H7 (cell line): ENCODE measurements at places on chromosomes 7 and 10.

GRCh38 chr7:158445421-158446175, 142.0 kb downstream of the PTPRN2 start:
- peak; percentile 80 for DNase-seq

- DNase-seq, result no peak
Observed at GRCh38 chr10:48926255-48926654, 13.4 kb downstream of the LRRC18 start.

- no peak for DNase-seq
Observed at GRCh38 chr10:19908991-19909696, 92.9 kb downstream of the PLXDC2 start.

DNA sequence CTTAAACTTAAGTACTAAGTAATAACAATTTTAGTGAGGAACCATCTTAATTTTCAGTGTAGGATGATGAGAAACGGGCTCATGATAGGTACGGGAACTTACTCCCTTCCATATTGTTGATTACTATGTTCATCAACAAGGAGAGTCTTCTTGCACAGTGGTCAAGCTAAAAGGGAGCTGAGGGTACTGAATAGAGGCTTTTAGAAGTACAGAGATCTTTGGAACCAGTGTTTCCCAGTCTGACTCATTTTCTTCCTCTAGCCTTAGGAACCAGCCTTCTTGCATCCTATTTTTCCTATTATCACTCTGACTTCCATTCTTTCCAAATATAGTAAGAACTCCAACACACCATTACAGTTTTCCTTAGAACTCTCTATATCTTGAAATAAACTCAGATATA, 17.6 kb upstream of the SEMA3D start:
- no peak for DNase-seq

- no peak for DNase-seq
Observed at GRCh38 chr10:17410907-17411306, 43.5 kb downstream of the ST8SIA6 start.

DNA sequence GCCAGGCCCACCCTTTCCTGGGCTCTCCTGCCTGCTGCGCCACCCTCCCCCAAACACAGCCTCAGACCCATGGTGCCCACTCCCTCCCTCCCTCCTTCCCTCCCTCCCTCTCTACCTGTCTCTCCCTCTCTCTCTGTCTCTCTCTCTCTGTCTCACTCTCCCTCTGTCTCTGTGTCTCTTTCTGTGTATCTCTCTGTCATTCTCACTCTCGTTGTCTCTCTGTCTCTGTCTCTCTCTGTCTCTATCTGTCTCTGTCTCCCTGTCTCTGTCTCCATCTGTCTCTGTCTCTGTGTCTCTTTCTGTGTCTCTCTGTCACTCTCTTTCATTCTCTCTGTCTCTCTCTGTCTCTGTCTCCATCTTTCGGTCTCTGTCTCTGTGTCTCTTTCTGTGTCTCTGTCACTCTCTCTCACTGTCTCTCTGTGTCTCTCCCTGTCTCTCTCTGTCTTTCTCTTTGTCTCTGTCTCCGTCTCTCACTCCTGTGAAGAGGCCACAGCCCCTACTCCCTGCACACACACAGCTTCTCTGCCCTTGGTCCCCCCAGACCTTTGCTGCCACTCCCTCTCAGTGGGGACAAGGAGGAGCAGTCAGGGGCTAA, 51.5 kb downstream of the CALML3 start:
- no peak for DNase-seq

DNA sequence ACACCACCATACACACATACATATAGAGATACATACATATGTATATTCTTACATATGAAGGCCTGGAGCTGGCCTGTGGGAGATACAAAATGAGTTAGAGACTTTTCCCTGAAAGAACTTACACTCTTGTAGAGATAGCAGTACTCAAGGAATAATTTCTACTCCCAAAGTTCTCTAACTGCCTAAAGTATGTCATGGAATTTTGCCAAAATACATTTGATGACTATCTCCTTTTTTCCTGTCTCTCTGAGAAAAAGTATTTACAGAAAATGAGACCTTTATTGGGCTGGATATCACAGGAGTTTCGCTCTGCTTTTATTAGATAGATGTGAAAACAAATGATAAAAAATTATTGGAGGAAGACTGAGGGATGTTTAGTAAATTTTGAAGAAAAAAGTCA, 220.1 kb downstream of the POU6F2 start:
- no peak for DNase-seq

DNA sequence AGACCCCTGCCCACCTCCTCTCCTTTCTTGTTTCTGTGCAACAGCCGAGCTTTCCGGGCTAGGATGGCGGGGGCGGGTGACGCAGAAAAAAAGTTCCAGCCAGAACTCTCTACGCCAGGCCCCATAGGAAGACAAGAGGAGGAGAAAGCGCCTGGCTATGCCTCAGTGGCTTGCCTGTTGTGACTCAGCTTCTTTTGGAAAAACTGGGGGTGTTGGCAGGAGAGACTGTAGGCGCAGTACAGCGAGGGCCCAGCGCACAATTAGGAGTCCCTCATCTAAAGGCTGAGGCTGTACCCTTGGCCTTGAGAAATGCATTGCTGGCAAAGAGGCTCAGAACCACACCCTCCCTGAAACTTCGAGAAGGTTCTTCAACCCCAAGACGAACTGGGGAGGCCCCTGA, 28.0 kb upstream of the KPNA7 start:
- no peak for DNase-seq

- no peak for DNase-seq
Observed at GRCh38 chr7:25963733-25964132, 188.3 kb upstream of the NFE2L3 start.

- peak; percentile 81 for DNase-seq
Observed at GRCh38 chr10:124447751-124448466, 1.9 kb downstream of the NKX1-2 start.

- no peak for DNase-seq
Observed at GRCh38 chr7:27750316-27750715, 10.4 kb downstream of the TAX1BP1 start.

DNA sequence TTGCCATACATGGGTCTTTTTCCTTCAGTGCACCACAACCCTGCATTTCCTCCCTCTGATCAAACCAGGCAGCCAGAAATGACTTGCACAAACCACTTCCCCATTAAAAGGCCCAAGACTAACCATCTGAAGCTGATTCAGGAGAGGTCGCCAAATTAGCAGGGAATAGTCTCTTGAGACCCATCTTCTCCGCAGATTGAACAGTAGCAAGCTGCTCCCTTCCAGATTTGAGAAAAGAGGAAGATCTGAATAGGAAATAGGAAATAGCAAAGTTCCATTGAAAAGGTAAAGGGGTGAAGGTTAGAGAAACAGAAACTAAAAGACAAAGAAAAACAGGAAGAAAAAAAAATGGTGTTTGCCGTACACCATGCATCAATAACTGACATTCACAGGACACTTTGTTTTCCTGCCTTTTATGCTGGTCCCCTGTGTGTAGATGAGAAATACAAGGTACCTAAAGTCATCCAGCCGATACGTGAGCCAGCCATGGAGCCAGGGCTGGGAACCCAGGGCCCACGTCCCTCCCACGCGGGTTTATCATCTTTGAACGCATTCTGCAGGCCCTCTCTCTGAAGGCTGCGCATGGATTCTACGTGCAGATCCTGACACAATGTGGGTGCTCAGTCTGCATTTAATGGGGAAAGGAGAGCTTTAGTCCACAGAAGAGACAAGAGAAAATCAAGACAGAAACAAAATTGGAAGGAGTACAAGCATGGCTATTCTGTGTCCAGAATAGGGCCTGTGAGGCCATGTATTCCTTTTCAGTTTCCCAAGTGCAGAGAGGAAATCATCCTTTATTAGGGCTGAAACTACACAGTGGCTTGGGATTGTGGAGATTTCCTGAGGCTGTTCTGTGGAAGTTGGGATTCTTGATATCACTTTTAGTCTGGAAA, 268.4 kb upstream of the NPVF start:
- DNase-seq, result no peak

GRCh38 chr10:9858816-9859215, 1158.9 kb upstream of the CELF2 start:
- no peak for DNase-seq

- no peak for DNase-seq
Observed at GRCh38 chr7:67843001-67843565, 846.5 kb downstream of the TYW1 start.

DNA sequence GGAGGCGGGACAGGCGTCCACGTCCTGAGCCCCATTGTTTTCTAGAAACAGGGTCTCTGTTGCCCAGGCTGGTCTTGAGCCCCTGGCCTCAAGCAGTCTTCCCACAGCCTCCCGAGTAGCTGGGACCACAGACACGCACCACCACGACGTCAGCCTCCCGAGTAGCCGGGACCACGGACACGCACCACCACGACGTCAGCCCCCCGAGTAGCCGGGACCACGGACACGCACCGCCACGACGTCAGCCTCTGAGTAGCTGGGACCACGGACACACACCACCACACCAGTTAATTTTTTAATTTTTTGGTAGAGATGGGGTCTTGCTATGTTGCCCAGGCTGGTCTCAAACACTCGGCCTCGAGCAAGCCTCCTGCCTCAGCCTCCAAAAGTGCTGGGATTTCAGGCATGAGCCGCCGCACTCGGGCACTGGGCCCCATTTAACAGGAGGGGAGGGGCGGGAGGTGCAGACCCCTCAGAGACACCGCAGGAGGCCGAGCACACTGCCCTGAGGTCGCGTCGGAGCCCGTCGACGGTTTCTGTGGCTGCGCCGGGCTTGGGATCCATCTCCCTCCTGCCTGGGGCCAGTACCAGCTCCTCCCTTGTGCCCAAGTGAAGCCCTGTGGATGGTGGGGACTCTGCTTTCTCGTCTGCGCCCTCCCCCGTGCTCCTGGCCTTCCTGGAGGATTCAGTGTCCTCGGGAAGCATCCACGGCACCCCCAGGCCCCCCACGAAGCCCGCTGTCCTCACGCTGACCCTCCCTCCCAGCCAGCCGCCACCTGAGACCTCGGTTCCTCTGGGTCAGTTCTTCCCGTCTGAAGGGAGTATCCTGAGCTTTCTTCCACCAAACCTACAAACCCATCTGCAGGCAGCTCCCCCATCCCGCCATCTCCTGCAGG, 13.0 kb downstream of the FAM20C start:
- DNase-seq, result no peak

GRCh38 chr7:105222953-105223352, 165.8 kb downstream of the SRPK2 start:
- DNase-seq, result no peak

DNA sequence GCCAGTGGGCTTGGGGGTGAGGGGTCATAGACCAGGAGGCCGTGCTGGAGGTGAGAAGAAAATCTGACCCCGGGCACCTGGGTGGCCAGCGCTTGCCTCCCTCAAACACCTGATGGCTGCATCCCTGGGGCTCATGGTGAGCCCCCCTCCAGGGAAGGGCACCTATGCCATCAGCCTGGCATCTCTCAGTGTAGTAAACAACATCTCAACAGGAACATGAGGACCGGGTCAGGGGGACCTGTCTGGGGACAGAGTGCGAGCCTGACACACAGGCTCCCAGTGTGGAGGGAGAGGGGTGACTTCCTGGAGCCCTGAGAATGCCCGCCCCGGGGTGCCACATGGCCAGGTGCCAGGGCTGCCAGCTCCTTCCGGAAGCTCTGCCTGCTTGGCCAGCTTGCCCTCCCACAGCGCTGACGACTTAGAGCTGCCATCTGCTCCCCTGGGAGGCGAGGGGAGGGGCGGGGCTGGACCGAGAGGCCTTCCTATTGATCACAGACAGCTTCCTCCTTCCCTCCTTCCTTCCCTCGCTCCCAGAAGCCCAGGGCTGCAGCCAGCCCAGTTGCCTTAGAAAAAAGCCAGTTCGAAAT, 12.3 kb downstream of the STX1A start:
- peak; percentile 75 for DNase-seq

GRCh38 chr10:103789771-103790201, 65.6 kb downstream of the SH3PXD2A start:
- DNase-seq, result no peak

DNA sequence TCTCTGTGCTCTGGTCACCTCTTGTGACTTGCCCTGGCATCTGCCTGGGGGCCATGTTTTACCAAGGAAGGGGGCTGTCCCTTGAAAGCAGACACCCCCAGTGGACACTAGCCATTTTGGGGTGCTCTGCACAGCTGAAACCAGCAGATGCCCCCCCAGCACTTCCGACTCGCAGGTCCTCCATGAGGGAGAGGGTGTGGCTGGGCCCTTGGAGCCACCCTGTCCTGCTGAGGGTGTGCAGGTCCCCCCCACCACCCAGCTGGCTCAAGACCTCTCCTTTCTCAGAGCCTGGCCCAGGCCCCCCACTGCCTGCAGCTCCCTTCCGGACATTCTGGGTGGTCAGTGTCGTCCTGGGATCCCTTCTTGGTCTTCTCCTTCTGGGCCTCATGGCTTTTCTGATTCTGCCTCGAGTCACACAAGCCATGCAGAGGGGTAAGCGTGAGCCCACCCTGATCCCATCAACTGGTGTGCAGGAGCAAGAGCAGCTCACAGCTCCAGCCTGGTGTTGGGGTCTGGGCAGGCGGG, 12.3 kb downstream of the SCART1 start:
- peak; percentile 21 for DNase-seq

DNA sequence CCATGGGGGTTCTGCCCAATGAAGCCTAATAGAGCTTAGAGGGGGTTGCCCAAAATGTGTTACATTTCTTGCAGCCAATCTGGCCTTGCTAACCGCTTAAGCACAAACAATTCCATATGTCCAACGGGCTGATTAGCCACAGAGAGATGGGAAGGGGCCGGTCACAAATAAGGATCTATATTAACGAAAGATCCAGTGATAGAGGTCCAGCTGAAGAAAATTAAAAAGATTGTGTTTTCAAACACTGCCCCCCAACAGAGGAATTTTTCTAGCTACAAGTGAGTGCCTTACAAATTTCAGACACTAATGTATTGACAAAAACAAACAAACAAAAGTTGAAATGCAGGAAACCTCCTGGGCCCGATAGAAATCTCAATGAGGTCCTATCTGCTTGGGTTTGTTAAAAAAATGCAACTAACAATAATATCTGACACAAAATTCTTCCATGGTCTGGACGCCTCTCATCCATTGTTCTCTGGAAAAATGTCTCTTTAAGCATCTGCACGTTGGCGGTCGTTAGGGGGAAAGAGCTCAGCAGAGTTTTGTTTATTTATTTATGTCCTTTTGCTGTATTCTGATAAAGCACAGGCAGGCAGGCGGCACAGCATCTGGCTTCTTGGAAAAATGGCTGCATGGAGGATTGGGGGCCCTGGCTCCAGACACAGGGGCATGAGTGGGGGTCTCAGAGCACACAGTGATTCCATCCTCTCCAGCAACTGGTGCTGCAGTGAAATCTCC, 402.0 kb downstream of the RPS24 start:
- no peak for DNase-seq

DNA sequence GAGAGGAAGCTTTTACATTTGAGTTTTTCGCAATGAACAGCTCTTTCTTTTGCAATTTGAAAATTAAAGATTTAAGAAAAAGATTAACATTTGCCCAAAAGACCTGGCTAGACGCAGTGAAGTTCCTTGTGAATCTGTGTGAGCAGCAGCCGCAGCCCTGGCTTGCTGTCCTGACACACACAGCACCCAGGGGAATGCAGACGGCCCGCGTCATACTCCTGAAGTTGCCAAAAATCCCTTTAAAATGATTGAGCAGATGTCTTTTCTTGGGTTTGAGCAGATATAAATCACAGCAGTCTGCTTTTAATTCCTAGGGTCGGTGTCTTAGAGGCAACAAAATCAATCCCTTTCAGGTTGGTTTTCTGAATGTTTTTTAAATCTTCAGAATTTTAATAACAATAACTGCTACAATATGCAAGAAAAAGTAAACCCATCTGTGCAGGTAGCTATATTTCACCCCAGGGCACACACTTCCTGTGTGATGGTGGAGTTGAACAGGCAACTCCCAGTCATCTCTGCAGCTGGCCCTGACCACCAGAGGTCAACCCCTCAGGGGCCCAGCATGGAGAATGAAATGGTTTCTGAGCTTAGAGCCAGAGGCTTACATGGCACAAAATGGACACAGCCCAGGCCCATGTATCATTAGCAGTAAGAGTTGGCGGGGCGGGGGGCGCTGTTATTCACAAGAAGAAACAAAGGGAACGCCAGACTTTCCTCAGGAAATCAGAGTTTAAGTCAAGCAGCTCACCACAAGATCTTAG, 32.2 kb upstream of the TRIL start:
- DNase-seq, result no peak
